ENCODE measurements at places on chromosomes 6 and 20. TPM values are rescaled to one million over a fixed set of nuclear protein-coding genes. Genes with fewer than 3 reads are reported as not detected.

- no peak overlapping the region for H3K4me3 ChIP-seq
- peaks cover 79% of the 10 kb centered on the region for H3K27me3 ChIP-seq
- no peak for DNase-seq
Observed at GRCh38 chr6:27092316-27092692, 155.2 kb upstream of the PRSS16 start.

- H3K27me3 ChIP-seq, result peaks cover 99% of the 10 kb centered on the region
- no peak for DNase-seq
- H3K27ac ChIP-seq, result no peak overlapping the region
- H3K36me3 ChIP-seq, result no peaks in the 10 kb centered on the region
- H3K4me3 ChIP-seq, result no peak overlapping the region
Observed at GRCh38 chr20:22562620-22563019, 21.8 kb downstream of the FOXA2 start.

Gene SCRT2
- total RNA-seq, result not detected

Gene ZFP57
- total RNA-seq, result not detected

Gene SNPH
- total RNA-seq, result 2.1 TPM

Gene TP53TG5
- total RNA-seq, result not detected

Gene TULP1
- total RNA-seq, result 0.83 TPM
